ENCODE measurements at places on chromosomes 13 and 19. TPM values are rescaled to one million over a fixed set of nuclear protein-coding genes. Genes with fewer than 3 reads are reported as not detected.

DNA sequence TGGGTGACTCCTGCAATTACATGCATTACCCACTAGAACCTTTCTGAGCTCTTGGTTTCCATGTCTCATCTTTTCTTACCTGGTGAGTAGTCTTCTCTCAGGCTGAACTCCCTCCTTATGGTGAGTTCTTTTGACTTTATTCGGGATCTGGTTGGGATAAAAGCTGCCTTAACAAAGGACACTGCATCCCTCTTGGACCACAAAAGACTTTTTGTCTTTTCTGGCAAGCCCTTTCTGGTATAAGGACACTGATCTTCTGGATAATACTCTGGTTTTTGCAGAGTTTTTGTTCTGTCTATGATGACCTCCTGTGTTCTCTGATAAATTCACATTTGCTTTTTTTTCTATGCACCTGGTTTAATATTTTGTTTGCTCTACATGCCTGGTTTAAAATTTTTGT lies 66.7 kb downstream of the SLITRK1 start:
- DNase-seq: no peak

DNA sequence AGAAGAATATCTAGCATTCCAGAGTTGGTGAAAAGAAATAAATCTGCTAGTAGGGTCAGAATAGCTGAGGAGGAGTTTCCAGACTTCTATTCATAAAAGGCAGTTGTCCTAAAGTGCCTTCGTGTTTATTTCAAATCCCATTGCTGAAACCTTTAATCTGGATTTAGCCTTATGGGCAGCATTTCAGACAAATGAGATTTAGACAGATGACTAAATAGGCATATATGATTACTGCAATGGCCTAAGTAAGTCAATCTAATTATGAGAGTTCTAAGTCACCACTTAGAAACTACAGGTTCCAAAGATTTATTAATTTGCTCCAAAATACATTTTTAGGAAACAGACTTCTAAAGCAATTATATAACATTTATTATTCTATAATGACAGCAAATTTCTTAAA lies 368.7 kb downstream of the LIG4 start:
- no peak for DNase-seq

DNA sequence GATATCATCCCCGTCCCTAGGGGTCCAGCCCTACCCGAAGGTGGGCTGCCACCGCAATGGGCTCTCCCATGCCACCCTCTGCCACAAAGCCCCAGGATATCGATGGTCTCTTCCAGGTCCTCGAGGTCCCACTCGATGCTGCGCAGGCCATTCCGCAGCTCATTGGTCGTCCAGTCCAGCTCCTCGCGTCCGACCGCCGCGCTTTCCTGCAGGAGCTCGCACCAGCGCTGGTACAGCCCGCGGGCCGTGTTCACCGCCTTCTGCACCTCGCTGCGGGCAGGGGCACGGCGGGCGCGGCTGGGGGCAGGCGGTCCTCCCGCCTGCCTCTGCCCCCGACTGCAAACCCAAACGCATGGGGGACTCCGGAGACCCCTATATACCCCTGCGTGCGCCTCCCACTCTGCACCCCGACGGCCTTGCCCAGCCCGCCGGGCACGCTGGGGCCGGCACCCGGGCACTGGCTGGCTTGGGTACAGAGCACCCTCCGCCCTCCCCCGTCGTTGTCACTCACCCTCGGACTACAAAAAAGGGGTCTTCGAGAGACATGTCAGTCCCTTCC lies 468 bp downstream of the STX10 start:
- DNase-seq: peak; percentile 66

GRCh38 chr19:3285647-3286176 lies 61.3 kb downstream of the CELF5 start:
- DNase-seq: no peak

DNA sequence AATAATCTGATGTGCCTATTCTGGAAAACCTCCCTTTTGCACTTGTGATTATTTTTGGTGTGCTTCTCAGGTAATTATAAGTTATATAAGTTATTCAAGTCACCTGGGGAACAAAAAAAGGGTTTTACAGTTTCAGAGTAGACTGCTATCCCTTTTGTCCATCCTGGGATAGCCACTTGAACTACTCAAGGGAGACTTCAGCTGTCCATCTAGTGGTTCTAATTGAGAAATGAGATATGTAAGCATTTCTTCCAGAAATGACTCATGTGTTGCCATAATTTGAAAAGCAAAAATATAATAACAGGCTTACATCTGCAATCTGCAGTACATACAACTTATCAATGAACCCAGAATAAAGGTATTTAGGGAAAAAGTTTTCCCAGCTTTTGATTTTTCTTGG lies 20.4 kb downstream of the UBL3 start:
- no peak for DNase-seq

- no peak for DNase-seq
Measured at GRCh38 chr13:24243302-24243701, 66.1 kb upstream of the C1QTNF9 start.

DNA sequence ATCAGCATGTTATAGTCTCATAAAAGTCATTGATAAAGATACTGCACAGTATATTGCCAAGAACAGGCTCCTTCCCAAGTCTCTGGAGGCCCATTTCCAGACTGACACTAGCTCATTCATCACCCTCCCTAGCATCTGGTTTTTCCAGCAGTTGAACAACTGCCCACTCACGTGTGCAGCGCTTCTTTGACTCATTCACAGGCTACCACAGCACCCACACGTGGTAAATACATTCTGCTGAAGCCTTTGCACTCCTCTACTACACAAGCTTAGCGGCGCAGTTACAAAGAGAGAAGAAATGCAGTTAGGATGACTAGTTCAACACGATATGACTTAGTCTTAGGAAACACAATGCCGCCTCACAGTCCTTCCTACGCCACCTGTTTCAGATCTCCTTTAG lies 87.7 kb downstream of the DOCK9 start:
- no peak for DNase-seq

DNA sequence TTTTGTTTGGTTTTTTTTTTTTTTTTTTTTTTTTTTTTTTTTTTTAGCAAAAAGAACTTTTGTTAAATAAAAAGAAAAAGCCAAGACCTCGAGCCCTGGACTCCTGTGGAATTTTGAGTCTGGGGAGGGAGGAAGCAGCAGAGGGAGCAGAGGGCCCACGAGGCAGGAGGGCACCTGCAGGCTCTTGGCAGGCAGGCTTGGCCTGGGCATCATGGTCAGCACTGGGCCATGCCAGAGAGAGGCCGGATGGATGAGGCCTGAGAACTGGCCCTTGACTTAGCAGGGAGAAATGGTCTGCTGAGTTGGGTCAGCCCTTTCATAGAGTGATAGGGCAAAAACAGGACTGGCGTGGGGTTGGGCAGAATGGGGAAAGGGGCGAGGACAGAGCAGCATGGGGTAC lies 100.4 kb downstream of the GPR12 start:
- DNase-seq: no peak

- no peak for DNase-seq
Measured at GRCh38 chr19:54319049-54319448, 6.1 kb upstream of the LILRA5 start.

GRCh38 chr13:112711528-112712265 lies 21.9 kb downstream of the ATP11A start:
- peak; percentile 71 for DNase-seq

GRCh38 chr13:65488606-65489005 lies 1741.5 kb downstream of the PCDH9 start:
- DNase-seq: no peak

- DNase-seq: no peak
Measured at GRCh38 chr19:55197528-55197927, 11.8 kb downstream of the PTPRH start.

GRCh38 chr19:57334191-57334590 lies 13.9 kb downstream of the ZNF543 start:
- DNase-seq: no peak

DNA sequence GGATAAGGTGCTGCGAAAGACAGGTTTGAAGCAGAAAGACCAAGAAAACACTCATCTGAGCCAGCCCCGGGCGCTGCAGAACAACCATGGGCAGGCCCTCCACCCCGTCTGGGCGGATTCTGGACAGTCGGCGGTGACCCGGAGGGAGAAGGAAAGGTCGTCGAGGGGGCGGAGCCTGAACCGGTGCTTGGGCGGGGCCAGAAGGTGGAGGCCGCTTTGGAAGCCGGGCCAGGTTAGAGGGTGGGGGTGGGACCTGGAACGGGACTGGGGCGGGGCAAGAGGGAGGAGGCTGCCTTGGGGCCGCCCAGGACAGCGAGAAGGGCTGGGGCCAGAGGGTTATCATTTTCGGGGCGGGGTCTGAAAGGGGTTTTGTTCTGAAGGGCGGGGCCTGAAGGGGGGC lies 5.0 kb upstream of the ZNF765 start:
- DNase-seq: no peak

- no peak for DNase-seq
Measured at GRCh38 chr19:4555657-4556561, 3.6 kb downstream of the SEMA6B start.

- no peak for DNase-seq
Measured at GRCh38 chr19:47885067-47885463, 1.1 kb downstream of the SULT2A1 start.

DNA sequence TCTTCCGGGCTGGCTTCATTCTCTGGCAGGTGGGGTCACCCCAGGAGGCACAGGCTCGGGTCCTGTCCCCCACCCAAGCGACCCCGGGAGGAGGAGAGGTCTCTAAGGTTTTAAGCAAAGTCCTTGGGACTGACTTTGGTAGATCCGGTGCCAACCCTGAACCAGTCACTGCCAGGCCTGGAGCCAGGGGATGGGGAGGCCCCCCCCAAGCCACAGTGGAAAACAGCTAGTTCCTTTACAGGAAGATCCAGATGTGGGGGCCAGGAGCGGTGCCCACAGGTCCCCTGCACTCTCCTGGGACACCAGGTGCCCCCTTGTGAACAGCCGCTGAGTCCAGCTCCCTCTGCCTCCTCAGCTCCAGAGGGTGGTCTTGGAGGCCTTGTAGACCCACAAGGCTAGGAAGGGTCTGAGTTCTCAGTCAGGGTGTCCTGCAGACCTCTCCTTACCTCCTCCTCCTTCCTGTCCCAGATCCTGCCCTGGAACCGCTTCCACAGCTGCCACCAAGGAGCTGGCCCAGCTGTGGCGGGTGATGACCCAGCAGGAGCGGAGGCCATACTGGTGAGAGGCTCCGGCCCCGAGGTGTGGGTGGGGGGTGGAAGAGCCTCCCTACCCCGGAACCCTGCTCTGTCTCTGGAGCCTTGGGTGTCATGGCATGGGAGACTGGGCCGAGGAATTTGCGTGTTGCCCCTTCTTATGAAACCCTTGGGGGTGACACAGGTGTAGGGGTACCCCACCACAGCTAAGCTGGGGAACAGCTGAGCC lies 6.0 kb downstream of the SIX5 start:
- DNase-seq: no peak

- peak; percentile 89 for DNase-seq
Measured at GRCh38 chr19:46297700-46298478, 1.0 kb downstream of the HIF3A start.

- DNase-seq: no peak
Measured at GRCh38 chr13:41273831-41274441, 10.6 kb upstream of the MTRF1 start.

DNA sequence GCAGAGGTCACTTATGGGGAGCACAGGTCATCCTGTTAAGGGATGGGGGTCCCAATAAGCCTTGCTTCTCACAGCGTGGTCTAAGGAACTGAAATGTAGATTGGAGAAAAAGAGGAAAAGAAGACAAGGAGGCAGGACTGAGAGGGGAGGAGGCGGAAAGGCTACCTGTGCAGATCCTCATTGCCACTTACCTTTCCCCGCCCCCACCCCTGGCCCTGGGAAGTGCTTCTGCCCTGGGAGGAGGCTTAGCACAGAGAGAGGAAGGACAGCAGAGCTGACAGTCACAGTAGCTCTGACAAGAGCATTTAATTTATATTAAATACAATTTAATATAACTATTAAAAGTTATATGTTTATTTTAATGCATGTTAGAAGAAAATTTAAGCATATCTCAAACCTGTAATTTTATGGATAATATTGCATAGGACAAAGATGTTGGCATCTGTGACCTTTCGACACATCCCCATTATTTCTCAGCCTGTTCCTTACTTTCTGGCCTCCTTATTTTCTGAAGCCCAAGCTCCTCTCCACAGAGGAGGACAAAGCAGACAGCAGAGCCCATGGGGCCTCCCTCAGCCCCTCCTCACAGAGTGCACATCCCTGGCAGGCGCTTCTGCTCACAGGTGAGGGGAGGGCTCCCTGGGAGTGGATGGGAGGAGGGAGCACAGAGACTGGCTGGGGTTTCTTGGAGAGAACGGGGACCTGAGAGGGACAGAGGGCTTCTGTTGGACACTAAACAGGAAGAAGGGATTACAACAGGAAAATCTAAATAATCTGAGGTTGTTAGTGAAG lies 23.4 kb downstream of the CEACAM21 start:
- no peak for DNase-seq

- no peak for DNase-seq
Measured at GRCh38 chr19:9627856-9628255, 6.8 kb upstream of the ZNF561 start.

GRCh38 chr19:48858984-48859710 lies 9.3 kb downstream of the PLEKHA4 start:
- peak; percentile 57 for DNase-seq

GRCh38 chr19:40225440-40226305 lies 816 bp downstream of the CCNP start:
- DNase-seq: no peak

GRCh38 chr13:52454459-52454819 lies 839 bp upstream of the CKAP2 start:
- DNase-seq: peak; percentile 63

GRCh38 chr19:2440515-2440914 lies 13.1 kb upstream of the TIMM13 start:
- no peak for DNase-seq

DNA sequence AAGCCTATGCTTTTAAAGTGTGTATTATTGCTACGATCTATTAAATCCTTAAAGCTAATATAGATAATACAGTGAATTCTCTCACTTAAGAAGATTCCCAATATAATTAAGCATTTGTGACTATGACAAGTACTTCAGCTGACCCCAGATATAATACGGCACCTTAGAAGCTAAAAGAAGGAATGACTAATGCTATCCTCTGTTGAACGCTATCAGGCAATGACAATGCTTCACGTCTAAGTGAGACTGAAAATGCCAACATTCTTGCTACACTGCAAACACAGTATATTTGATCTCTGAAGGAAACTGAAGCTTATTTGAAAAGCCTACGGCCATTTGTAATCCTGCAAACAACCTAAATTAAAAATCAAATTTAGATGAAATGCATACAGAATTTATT lies 19.7 kb downstream of the VWA8 start:
- no peak for DNase-seq

- DNase-seq: no peak
Measured at GRCh38 chr13:102571075-102571474, 25.7 kb upstream of the TPP2 start.

GRCh38 chr19:7336321-7336973 lies 12.3 kb upstream of the ARHGEF18 start:
- no peak for DNase-seq

- DNase-seq: peak; percentile 81
Measured at GRCh38 chr13:42969565-42970172, 22.4 kb downstream of the EPSTI1 start.

PSG4 gene
- total RNA-seq: 1.5 TPM

S1PR4 gene
- total RNA-seq: 0.89 TPM

CYP2B6 gene
- total RNA-seq: not detected

IGFLR1 gene
- total RNA-seq: 14.7 TPM

ZSCAN5B gene
- not detected for total RNA-seq

CYP4F8 gene
- 21.6 TPM for total RNA-seq

ZNF563 gene
- 7.1 TPM for total RNA-seq

PPM1N gene
- total RNA-seq: 1.4 TPM

JUNB gene
- total RNA-seq: 191 TPM

RXFP2 gene
- total RNA-seq: not detected

MAST1 gene
- 0.36 TPM for total RNA-seq

NOVA2 gene
- total RNA-seq: 4.4 TPM

KIR3DL1 gene
- not detected for total RNA-seq

ZNF541 gene
- total RNA-seq: 0.70 TPM

VAV1 gene
- total RNA-seq: 12.1 TPM
